Central memory CD4-positive, alpha-beta T cell (primary cell): ENCODE measurements at places on chromosomes 1 and 21.

GRCh38 chr1:17616731-17617279 is 77.3 kb downstream of the ARHGEF10L start:
- no peak for DNase-seq

DNA sequence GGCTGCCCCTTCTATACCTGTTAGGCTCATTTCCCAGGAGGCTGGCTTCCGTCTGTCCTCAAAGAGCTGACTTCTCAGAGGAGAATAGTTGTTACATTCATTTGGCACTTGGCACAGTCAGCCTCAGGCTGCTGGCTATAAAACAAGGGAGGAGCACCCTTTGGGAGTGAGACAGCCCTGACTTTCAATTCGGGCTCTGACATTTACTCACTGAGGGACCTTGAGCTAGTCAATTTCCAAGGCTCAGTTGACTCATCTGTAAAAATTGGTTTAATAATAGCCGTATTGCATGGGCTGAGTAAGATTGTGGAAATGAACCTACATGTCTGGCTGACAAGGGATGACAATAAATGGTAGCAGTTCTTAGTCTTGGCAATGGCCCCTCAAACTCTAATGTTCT is 13.7 kb downstream of the ALX3 start:
- no peak for DNase-seq

GRCh38 chr1:152034324-152034653 is 2.5 kb downstream of the S100A11 start:
- DNase-seq: no peak

GRCh38 chr1:111249960-111250359 is 22.4 kb downstream of the CHI3L2 start:
- no peak for DNase-seq

- DNase-seq: no peak
Observed at GRCh38 chr1:8315573-8316475, 2.1 kb upstream of the SLC45A1 start.

- DNase-seq: no peak
Observed at GRCh38 chr1:91567583-91567982, 66.9 kb downstream of the CDC7 start.

GRCh38 chr1:221837896-221838295 is 96.0 kb upstream of the DUSP10 start:
- peak; percentile 9 for DNase-seq

DNA sequence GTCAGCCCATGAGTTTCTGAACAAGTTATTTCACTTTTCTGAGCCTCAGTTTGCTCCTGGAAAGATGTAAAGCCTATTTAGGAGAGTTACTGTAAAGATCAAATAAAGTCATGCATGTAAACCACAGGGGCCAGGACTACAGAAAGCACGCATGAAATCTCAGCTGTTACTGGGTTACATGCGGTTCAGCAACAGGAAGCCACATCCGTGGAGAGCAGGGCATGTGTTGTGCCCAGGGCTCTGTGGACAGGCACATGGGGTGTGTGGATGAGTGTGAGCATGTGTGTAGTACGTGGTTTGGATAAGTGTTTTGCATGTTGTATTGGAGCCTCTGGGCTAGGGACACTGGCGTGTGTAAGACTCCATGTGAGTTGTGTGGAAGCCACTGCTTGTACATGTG is 2.2 kb upstream of the EPHA2 start:
- DNase-seq: peak; percentile 73

- DNase-seq: no peak
Observed at GRCh38 chr1:234405676-234406075, 32.4 kb downstream of the COA6 start.

- no peak for DNase-seq
Observed at GRCh38 chr1:66271904-66272254, 262.1 kb upstream of the SGIP1 start.

DNA sequence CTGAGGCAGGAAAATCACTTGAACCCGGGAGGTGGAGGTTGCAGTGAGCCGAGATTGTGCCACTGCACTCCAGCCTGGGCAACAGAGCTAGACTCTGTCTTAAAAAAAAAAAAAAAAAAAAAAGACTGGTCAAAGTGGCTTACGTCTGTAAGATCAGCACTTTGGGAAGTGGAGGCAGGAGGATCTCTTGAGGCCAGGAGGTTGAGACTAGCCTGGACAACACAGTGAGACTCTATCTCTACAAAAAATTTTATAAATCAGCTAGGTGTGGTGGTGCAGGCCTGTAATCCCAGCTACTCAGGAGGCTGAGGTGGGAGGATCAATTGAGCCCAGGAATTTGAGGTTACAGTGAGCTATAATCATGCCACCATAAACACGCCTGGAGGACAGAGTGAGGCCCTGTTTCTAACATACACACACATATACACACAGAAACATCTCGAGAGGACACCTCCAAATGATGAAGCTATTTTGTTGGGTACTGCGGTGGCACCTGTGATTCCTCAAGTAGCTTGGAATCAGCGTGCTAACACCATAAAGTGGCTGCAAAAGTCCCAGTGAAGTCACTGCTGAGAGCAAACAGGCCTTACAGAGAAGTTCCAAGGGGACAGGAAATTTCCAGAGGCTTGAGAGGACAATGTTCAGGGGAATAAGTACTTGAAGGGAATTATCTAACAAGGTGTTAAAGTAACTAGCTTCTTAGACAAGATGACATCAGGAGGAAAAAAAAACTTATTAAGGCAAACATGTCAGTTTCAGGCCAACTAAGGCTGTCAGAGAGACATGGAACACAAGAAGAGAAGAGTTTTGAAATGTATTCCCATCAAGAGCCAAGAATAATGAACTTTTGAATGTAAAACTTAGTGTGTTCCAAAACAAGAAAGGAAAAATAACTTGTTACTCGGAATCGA is 1.3 kb downstream of the NADK start:
- no peak for DNase-seq

DNA sequence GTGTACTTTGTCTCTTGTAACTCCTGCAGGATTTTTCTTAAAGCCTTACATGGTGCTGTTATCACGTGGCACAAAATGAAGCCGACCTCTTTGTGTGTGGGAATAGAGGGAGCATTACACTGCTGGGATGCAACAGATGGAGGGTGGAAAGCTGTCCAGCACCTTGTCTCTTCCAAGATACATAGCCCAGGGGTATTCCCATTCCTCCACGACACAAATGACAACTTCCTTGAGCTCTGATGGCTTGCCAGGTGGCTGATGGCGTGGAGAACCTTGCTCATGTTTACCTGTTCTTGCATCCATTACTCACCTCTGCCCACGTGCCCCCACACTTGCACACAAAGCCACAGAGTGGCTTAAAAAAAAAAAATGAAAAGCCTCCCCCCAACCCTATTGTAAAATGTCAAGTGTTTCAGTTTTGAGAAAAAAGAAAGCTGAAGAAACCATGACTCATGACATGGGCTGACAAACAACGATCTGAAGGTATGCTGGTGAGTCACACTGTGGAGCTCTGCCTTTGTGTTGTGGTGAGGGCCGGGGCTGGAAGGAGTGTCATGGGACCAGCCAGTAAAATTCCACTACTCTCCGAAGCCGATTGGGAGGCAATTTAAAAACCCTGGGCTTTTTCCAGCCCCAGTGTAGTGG is 32.0 kb upstream of the ATP5PO start:
- peak; percentile 94 for DNase-seq

- DNase-seq: no peak
Observed at GRCh38 chr21:14120091-14120734, 90.5 kb downstream of the LIPI start.

GRCh38 chr1:84907095-84907827 is 14.3 kb upstream of the LPAR3 start:
- no peak for DNase-seq

GRCh38 chr1:54597455-54598030 is 25.8 kb downstream of the FAM151A start:
- DNase-seq: no peak

DNA sequence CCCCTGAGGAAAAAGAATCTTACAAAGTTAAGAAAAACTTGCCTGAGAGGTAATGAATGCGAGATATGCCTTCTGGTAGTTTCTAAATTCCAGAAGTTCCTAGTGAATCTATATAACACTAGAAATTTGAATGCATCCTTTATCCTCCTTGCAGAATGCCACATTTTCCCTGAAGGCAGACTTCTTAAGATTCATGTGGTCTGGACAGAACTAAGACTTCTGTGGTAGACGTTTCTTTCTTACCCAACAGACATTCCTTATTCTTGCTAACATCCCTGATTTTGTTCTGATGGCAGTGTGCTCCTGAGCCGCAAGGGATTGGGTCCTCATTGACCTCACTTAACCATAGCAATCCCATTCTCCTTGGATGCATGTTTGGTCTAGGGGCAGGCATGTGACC is 121.3 kb upstream of the PAPPA2 start:
- DNase-seq: no peak

GRCh38 chr1:111880881-111881837 is 108.3 kb downstream of the KCND3 start:
- no peak for DNase-seq

GRCh38 chr1:244322181-244322580 is 129.5 kb downstream of the ADSS2 start:
- no peak for DNase-seq

DNA sequence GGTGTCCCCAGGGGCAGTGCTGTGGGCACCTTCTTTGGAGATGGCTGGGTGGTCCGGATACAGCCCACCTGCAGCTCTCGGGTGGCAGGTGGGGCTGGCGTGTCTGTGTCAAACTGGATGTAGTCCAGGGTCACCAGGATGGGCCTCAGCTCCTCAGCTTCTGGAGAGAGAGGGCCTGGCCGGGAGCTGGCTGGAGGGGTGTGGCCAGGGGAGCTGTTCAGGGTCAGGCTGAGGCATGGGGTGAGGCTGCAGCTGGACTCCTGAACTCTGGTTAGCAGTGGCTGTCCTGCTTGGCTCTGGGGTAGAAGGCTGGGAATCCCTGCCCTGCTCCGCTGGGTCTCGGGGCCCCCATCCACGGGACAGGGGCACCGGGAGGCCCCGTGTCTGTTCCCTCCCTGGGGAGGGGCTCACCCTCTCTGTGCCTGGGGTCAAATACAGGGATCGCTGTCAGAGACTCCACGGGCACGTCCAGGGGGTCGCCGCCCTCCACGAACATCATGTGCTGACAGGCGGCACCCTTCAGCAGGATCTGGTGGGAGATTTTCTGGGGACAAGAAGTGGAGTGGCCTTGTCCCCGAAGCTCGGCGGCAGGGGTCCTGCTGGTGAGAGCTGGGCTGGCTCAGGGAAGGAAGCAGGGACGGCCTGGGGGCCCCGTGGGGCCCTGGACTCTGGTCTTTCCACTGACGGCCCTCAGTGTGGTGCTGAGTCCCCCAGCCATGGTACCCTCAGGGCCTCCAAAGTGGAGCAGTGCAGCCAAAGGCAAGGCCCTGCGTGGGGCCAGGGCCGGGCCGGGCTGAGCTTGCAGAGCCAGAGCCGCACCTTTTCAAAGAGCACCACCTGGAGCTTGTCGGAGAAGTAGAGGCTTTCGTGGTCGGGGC is 4.1 kb upstream of the TMEM52 start:
- DNase-seq: no peak

- DNase-seq: no peak
Observed at GRCh38 chr1:78673120-78673519, 23.5 kb downstream of the IFI44 start.

- DNase-seq: no peak
Observed at GRCh38 chr1:48817505-48818114, 40.9 kb upstream of the BEND5 start.

- DNase-seq: no peak
Observed at GRCh38 chr1:29342351-29342750, 106.0 kb downstream of the PTPRU start.

- DNase-seq: no peak
Observed at GRCh38 chr1:187878883-187879282, 1050.1 kb downstream of the PLA2G4A start.

DNA sequence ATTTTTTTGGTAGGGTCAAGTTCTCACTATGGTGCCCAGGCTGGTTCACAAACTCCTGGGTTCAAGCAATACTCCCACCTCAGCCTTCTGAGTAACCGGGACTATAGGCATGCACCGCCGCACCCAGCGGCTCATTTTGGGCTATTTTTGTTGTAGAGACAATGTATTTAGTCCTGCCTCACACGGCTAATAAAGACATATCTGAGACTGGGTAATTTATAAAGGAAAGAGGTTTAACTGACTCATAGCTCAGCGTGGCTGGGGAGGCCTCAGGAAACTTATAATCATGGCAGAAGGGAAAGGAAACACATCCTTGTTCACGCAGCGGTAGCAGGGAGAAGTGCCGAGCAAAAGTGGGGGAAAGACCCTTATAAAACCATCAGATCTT is 4.2 kb downstream of the CELA2A start:
- DNase-seq: no peak

DNA sequence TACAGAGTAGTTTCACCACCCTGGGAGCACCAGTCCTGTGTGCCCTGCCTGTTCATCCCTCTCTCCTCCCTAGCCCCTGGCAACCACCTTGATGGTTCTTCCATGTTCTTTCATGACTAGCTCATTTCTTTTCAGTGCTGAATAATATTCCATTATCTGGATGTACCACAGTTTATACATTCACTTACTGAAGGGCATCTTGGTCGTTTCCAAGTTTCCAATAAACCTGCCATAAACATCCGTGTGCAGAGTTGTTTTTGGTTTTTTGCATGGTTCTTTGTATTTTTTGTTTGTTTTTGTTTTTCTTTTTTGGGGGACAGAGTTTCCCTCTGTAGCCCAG is 13.9 kb downstream of the TIAM1 start:
- DNase-seq: no peak

GRCh38 chr21:45554477-45555175 is 12.4 kb upstream of the SLC19A1 start:
- DNase-seq: peak; percentile 83

GRCh38 chr1:150626150-150626549 is 3.3 kb downstream of the ENSA start:
- DNase-seq: no peak

- DNase-seq: no peak
Observed at GRCh38 chr1:53956308-53957168, 10.4 kb downstream of the LRRC42 start.

- peak; percentile 44 for DNase-seq
Observed at GRCh38 chr1:226643611-226644540, 95.2 kb downstream of the ITPKB start.

- no peak for DNase-seq
Observed at GRCh38 chr1:117564227-117565075, 41.4 kb upstream of the TENT5C start.

- no peak for DNase-seq
Observed at GRCh38 chr1:10057343-10057742, 24.6 kb downstream of the UBE4B start.

GRCh38 chr1:80462006-80462405 is 1338.7 kb upstream of the ADGRL2 start:
- DNase-seq: no peak
